ENCODE measurements at places on chromosomes 13 and 19. TPM values are rescaled to one million over a fixed set of nuclear protein-coding genes. Genes with fewer than 3 reads are reported as not detected.

Gene PSG2
- 0.12 TPM for total RNA-seq

Gene ZNF320
- total RNA-seq = 20.1 TPM

Gene KLF1
- not detected for total RNA-seq

Gene STX10
- 72.9 TPM for total RNA-seq

Gene PGLYRP1
- not detected for total RNA-seq

Gene SIGLEC9
- total RNA-seq = 0.44 TPM

Gene SLC25A42
- 4.5 TPM for total RNA-seq

Gene SPACA4
- total RNA-seq = not detected

Gene NOVA2
- total RNA-seq = not detected

Gene ITGBL1
- total RNA-seq = 56.5 TPM

Gene SPACA6
- total RNA-seq = 7.6 TPM

Gene SACS
- 86.5 TPM for total RNA-seq

Gene LGALS14
- total RNA-seq = not detected

Gene FFAR1
- not detected for total RNA-seq

Gene F2RL3
- total RNA-seq = 0.22 TPM
